AG08396 (cell line): ENCODE measurements at places on chromosomes 2 and 18.

DNA sequence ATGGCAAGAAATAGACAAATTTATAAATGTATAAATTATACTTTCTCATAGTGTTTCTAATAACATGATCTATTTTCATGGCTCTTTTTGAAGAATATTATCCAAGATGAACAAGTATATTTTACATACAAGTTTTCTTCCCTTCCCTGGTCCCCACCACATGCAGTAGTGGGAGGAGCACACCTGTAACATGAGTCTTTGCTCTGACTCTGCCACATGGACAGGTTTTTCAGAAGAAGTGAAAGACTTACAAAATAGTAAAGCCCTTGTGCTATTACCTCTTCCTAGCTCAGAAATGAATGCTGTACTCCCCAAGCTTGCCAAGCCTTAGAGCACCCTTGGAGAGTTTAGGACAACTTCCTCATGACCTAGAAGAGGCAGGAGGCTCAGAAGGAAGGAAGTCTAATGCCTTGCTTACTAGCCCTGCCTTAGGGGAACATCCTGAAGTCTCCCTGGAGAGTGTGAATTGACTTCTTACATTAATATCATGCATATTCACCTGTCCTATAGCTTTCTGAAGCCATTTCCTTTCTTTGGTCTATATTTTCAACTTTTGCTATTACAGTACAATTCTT, 18.4 kb downstream of the MXD1 start:
- no peak for DNase-seq

- no peak for DNase-seq
Measured at GRCh38 chr2:161836664-161837063, 212.4 kb downstream of the SLC4A10 start.

DNA sequence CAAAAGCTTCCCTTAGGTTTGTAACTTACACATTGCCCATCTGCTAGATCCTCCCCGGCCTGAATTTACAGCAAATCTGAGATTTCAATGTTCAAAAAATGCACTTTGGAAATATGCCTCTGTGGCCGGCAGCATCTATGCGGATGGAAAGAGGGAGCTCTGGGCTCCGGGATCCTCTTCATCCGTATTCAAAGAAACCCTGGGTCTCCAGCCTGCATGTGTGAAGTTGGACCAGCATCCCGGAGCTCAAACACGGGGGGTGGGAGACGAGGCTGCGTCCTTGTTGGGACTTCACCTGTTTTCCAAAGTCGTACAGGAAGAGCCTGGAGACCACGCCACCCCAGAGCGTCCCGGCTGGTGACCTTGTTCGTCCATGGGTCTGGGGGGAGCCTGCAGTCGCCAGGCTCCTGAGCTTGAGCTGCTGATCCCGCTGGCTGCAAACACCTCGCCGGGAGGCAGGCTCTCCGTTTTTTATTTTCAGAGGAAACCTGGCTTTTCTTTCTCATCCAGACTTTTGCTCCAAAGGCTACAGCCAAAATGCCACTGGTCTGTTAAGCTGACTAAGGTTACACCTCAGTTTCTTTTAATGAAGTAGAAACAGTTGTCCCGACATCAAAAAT, 77.4 kb downstream of the PTGR3 start:
- DNase-seq, result no peak

GRCh38 chr2:13654416-13654815, 937.7 kb downstream of the TRIB2 start:
- DNase-seq, result no peak

- no peak for DNase-seq
Measured at GRCh38 chr2:116545286-116546068, 1269.0 kb upstream of the DDX18 start.

- DNase-seq, result no peak
Measured at GRCh38 chr18:22228976-22229375, 59.6 kb downstream of the GATA6 start.

DNA sequence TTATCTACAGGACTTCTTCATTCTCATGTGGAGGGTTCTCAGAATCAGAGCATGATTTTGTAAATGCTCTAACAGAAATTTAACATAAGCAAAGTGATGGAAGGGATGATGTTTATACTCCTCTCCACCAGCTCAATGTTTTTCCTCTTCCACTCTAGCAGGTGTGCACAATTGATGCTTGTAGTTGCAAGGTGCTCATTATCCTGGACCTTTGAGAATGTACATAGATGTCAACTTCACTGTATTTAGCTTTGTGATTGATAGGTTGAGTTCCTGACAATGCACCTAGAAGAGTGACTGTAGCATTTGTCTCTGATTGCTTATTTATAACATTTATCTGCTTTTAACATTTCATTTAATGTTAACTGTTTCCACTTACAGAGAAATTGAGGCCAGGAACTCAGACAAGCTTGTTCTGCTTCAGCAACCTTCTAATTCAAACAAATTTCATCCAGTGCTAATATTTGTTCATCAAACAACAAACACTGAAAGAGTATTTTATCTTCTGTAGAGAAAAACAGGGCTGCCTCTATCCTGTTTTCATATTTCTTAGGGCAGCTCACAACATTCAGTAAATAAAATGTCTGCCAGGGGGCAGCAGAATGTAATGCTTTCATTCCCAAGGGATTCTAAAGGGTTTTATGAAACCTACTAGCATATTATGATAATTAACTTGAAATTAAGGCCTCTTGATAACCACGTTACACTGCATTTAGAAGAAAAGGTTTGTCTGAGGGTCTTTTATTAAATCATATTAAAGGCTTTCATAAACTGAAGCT, 127.9 kb upstream of the NOL4 start:
- no peak for DNase-seq

DNA sequence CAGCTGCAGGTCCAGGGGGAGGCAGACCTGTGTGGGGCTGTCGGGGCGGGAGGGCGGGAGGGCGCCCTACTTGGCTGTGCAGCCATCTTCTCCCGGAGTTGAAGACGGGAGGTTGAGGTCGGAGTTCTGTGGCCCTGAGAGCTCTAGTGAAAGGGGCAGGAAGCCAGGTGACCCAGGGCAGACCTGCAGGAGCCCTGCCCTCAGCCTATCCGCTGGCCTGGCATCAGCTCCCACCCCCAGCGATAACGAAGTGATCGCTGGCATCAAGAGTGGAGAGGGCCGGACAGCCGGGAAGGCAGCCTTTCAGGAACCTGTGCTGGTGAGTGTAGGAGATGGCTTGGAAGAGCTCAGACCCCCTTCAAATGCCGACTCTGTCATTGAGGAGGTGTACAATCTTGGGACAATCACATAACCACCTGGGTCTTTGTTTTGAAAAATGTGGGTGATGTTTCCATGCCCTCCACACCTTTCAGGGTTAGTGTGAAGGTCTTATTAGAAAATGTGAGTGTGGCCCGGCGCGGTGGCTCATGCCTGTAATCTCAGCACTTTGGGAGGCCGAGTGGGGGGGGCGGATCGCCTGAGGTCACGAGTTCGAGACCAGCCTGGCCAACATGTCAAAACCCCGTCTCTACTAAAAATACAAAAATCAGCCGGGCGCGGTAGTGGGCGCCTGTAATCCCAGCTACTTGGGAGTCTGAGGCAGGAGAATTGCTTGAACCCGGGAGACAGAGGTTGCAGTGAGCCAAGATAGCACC, 1.3 kb downstream of the ARHGEF4 start:
- no peak for DNase-seq

GRCh38 chr18:63290166-63290820, 29.3 kb downstream of the BCL2 start:
- no peak for DNase-seq

DNA sequence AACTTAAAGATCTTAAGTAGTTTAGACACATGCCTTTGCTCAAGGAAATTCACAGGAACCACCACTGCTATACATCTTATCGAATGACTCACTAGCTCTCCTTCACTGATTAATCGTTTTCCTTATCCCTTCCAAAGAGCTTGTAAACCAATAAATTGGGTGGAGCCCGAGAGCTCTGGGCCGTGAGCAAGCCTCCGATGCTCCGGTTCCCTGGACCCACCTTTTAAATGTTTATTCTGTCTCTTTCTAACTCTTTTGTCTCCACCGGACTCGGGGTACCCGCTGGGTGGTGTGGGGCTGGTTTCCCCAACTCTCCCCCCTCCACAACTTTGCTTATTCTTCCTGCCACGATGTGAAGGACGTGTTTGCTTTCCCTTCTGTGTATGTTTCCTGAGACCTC, 292.9 kb upstream of the TMEFF2 start:
- no peak for DNase-seq
